MV-4-11 (cell line): ENCODE measurements at places on chromosomes 11 and 22.

DNA sequence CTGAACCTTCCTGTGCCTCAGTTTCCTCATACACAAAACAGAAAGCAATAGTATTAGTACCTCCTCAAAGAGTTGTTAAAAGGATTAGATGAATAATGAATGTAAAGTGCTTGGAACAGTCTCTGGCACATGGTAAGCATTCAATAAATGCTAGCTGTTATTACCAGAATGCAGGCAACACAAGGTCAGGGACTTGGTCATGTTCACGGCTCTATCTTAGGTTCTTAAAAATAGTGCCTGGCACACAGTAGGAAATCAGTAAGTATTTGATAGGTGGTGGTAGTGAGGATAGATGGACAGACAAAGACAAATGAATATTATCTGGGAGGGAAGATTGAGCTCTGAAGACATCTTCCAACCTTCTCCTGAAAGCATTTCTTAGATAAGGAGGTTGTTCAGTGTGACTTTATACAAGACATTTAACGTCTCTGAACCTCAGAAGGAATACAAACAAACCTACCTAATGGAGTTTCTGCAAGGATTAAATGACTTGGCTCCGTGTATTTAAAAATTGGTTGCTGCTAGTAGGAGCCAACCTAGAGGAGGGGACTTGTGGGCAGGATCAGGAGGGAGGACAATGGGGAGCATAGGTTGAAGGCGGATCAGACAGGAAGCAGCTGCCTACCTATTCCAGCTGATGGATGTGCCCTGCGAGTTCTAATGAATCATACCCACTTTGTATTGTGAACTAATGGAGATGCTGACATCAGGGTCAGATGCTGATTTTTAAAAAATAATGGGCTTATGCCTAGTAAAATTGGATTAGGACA, 94.1 kb downstream of the DBX1 start:
- DNase-seq, result no peak

GRCh38 chr22:38611559-38611958, 41.6 kb upstream of the DMC1 start:
- no peak for DNase-seq

GRCh38 chr22:46043816-46044620, 67.1 kb upstream of the WNT7B start:
- no peak for DNase-seq

DNA sequence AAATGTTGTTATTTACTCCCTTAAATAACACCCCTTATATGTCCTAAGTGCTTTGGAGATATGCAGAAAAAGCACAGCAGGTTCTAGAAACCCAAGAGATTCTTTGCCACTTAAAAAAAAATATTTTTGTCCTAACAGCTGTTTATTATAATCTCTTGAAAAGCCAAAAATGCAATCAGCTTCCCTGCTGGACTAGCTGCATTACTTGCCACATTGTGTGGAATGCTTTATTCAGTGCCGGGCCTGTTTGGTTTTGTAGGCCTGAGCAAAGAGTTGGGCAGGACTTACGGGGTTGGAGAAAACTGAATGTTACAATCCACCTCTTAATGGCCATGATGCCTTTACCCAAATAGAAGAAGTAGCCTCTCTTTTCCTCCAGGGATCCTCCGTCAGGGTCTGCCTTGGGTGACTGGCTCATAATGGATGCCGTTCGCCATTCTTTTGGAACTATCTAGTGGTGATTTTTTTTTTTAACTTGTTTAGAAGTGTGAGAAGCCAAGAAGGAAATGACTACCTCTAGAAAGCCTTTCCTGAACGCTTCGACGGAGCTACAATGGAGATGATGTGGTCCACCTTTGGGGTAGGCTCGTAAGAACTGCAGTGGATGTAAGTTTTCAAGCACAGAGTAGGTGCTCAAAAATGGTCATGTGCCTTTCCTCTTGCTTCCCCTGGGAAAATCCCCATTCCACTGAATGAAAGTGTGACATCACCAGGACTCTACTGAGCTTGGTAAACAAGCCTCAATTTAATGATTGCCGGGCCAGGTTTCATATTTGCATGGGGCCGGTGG, 241.3 kb upstream of the NCAM1 start:
- no peak for DNase-seq

DNA sequence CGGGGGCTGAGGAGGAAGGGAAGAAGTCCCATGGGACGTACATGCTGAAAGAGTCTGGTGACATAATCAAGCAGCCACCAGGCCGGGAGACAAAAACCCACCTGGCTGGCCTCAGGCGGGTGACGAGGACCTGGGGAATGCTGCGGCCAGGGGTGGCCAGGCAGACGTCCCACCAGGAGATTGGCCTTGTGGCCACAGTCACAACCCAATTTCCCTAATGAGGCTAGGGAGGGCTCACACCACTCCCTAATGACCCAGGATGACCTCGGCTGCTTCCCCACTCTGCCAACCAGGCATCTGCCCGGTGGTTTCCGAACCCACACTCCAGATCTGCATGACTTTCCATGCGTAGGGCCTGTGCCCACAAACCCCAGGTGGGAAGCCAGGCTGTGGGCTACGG, 66.9 kb downstream of the SCUBE1 start:
- no peak for DNase-seq

- no peak for DNase-seq
Observed at GRCh38 chr11:77771135-77771534, 49.4 kb downstream of the RSF1 start.

- no peak for DNase-seq
Observed at GRCh38 chr11:16604794-16605388, 133.6 kb upstream of the C11orf58 start.

DNA sequence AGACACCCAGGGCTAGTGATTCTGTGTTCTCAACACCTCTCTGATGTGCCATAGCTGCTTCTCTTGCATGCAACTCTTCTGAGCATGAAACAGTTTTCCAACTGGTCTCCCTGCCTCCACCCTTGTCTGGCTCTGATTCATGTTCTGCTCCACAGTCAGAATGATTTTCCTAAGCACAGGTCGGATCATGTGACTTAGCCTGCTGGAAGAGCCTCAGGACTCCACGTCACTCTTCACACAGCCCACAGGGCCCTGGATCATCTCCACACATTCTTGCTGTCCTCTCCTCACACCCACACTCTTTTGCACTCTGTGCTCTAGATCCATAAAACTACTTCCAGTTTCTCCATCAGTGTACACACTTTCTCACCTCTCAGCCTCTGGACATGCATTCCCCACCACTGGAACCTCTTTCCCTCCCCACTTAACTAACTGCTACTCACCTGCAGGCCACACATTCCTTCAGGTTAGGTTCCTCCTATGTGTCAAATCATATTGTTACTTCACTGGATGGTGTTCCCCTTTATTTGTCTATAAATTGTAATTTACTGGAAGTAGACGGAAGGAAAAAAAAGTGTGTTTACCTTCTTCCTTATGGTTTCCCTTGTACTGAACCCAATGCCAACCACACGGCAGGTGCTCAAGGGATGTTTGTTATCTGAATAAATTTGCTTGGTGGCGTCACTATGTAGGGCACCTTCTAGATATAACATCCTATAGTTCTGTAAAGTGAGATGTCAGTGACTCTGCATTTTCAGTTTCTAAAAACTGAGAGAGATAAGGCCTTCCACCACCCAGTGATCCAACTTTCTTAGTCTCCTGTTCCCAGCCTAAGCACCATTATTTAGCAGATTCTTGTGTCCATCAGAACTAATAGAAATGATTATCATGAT, 133.7 kb downstream of the ETS1 start:
- DNase-seq, result no peak

DNA sequence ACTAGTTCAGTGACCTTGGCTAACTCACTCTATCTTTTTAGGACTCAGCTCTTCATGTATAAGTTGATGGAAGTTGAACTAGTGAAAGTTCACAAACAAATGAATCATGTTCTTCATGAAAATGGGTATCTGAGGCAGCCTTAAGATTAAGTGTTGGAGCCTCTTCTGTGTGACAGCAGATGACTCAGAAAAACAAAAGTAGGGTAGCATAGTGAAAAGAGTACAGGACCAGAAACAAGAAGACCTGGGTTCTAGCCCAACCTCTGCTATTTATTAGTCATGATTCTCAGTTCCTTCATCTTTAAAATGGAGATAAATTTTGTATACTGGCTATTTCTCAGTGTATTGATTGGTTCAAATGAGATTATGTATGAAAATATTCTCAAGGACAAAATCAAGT, 60.2 kb downstream of the USP35 start:
- DNase-seq, result peak; percentile 39

DNA sequence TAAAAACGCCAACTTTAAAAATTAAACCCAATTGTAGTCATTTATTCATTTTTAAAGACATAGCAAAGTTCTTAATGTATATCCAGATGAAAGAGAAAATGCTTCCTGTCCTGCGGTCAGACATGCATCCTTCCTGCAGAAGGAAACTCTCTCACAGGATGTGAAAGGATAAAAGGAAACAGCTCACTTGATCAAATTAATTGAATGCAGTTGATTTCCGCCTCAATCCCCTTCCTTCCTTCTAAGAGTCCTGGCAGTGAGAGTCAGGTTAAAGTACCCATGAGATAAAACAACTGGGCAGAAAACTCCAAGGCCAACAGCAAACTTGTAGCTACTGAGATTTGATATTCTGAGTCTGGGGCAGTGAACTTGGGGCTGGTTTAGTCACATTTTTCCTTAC, 38.5 kb downstream of the CWC15 start:
- DNase-seq, result no peak

- no peak for DNase-seq
Observed at GRCh38 chr11:15968461-15969130, 387.8 kb downstream of the SOX6 start.

- no peak for DNase-seq
Observed at GRCh38 chr22:35209203-35209602, 48.1 kb upstream of the HMGXB4 start.

DNA sequence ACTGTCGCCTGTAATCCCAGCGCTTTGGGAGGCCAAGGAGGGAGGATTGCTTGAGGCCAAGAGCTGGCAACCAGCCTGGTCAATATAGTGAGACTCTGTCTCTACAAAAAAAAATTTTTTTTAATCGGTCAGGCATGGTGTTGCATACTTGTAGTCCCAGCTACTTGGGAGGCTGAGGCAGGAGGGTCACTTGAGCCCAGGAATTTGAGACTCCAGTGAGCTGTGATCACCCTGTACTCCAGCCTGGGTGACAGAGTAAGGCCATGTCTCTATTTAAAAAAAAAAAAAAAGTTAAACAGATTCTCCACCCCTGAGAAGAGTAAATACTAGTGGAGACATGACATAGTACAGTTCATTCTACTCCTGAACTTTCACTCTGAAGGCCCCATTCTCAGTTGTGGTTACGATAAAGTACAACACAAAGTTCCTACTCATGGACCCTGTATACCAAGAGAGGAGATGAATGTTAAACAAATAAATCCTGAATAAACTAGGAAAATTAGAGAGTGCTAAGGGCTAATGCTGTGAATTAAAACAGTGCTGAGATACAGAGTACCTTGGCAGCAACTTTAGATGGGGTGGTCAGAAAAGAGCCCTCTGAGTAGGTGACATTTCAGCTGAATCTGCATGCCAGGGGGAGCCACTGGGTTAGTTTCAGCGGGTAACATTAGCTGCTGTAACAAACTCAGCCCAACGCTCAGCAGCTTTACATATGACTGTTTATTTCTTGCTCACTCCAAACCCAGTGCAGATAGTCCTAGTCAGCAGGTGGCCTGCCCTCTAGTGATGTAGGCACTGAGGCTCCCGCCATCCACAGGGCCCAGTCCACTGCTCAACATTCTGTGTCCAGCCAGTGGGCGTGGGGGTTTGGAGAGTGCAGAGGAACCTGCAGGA, 75.1 kb downstream of the DBX1 start:
- no peak for DNase-seq

DNA sequence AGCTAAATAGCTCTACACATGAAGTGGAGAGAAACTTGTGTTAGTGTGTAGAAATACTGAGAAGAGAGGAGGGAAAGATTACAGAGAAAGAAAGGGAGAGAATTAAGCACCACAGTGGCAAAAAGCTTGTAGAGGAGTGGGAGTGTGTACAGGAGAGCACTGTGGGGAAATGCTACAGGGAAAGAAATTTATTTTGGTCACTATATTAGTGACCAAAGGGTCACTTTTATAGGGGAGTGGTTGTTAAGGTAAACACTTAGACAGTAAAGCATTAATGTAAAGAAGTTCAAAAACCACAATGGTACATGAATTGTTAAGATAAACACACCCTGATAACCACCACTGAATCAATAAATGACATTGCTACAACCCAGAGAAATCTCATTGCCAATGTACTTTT, 307.2 kb upstream of the CTSC start:
- DNase-seq, result no peak

GRCh38 chr22:49015993-49016908, 811.4 kb downstream of the BRD1 start:
- no peak for DNase-seq

GRCh38 chr11:111172321-111172862, 73.1 kb upstream of the POU2AF2 start:
- no peak for DNase-seq

- no peak for DNase-seq
Observed at GRCh38 chr11:56659755-56660154, 3.7 kb upstream of the OR5AR1 start.

GRCh38 chr11:35764417-35764816, 101.8 kb downstream of the TRIM44 start:
- DNase-seq, result no peak

GRCh38 chr11:3613998-3614741, 27.6 kb downstream of the ART5 start:
- DNase-seq, result peak; percentile 87

DNA sequence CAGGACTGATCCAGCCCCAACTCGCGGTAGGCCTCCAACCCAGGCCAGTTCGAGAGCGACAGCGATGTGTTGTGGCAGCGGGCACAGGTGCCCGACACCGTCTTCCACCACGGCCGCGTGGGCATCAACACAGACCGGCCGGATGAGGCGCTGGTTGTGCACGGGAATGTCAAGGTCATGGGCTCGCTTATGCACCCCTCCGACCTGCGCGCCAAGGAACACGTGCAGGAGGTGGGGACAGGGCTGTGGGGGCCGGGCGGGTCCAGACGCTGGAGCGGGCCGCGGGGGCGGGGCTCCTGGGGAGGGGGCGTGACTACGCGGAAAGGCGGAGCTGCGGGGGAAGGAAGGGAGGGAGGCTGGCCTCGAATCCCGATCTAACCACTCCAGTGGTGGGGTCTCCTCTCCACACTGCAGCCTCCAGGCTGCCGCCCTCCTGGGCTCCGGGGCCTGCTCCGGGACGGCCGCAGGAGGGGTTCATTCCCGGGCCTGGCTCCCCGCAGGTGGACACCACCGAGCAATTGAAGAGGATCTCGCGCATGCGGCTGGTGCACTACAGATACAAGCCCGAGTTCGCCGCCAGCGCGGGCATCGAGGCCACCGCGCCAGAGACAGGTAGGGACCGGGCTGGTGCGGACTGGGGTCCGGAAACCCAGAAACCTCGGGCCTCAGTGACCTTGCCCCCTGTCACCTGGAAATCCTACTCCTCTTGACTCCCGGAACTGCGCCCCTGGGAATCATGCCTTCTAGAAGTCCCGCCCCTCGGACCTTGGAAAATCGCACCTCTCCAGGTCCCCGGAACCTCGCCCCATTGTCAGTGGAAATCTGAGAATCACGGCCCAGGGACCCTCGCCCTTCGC, 14.9 kb downstream of the TMEM258 start:
- DNase-seq, result no peak

GRCh38 chr11:102026217-102026616, 21.0 kb upstream of the CFAP300 start:
- DNase-seq, result no peak
